H1 (cell line): ENCODE measurements at places on chromosomes 12 and 14. TPM values are rescaled to one million over a fixed set of nuclear protein-coding genes. Genes with fewer than 3 reads are reported as not detected.

GRCh38 chr14:64704743-64705380 is 638 bp downstream of the PLEKHG3 start:
- peak overlapping the region; percentile 48; the same call in 1 of the 2 replicates for H3K27ac ChIP-seq
- DNase-seq: no peak
- H3K27me3 ChIP-seq: no peaks in the 10 kb centered on the region
- no peaks in the 10 kb centered on the region for H3K36me3 ChIP-seq
- peak overlapping the region; percentile 66 for H3K4me3 ChIP-seq

GRCh38 chr12:31203261-31203660 is 122.7 kb downstream of the SINHCAF start:
- H3K36me3 ChIP-seq: no peaks in the 10 kb centered on the region
- no peaks in the 10 kb centered on the region for H3K27me3 ChIP-seq
- H3K4me1 ChIP-seq: peaks cover 12% of the 10 kb centered on the region; the same call in 1 of the 2 replicates

LRP1-AS gene
- total RNA-seq: not detected in 2 replicates

DNA sequence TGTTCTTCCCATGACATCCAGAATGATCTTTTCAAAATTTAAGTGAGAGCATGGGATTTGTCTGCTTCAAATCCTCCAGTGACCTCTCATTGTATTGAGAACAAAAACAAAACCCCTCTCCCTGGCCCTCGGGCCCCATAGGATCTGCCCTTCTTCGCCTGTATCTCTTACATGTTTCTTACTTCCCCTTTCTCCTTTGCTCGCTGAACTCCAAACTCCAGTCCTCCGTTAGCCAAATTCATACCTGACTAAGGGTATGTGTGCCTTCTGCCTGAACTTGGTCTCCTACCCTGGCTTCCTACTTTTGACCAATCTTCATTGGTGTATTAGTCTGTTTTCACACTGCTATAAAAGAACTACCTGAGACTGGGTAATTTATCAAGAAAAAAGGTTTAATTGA is 13.2 kb upstream of the TSPAN11 start:
- no peak for DNase-seq
- H3K27me3 ChIP-seq: no peaks in the 10 kb centered on the region
- no peak overlapping the region for H3K27ac ChIP-seq
- H3K4me1 ChIP-seq: no peaks in the 10 kb centered on the region
- H3K4me3 ChIP-seq: no peak overlapping the region

SYNDIG1L gene
- 3.0 and 3.5 TPM in 2 replicates for total RNA-seq

NFE2 gene
- total RNA-seq: 1.4 and 2.0 TPM in 2 replicates

CERS5 gene
- 58.5 and 69.2 TPM in 2 replicates for total RNA-seq

OR4K13 gene
- total RNA-seq: not detected in 2 replicates

GRCh38 chr14:88786715-88787114 is 6.0 kb downstream of the EML5 start:
- no peak for DNase-seq
- H3K36me3 ChIP-seq: 0 out of 2 replicates have a peak, but pooled peaks cover 4% of the 10 kb centered on the region
- no peak overlapping the region for H3K4me3 ChIP-seq
- H3K4me1 ChIP-seq: no peaks in the 10 kb centered on the region
- peaks cover 4% of the 10 kb centered on the region for H3K27me3 ChIP-seq
- no peak overlapping the region for H3K27ac ChIP-seq

KHNYN gene
- 22.1 and 22.3 TPM in 2 replicates for total RNA-seq

DNA sequence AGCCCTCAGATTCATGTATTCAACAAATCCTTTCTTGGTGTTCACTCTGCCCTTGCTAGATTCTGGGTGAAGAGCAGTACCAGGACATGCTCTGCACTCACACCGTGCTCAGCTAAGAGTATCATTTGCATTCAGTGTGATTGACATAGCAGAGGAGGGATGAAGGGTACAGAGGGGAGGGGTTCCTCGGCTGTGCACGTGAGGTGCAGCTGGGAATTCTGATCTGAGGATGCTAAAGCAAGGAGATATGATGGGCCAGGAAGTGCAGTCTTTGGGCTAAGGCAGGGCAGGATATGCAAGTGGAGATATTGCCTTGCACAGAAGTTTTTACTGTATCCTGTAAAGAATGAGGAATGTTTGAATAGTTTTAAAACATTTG is 108.6 kb downstream of the FGD4 start:
- H3K36me3 ChIP-seq: no peaks in the 10 kb centered on the region
- no peak overlapping the region for H3K27ac ChIP-seq
- no peak for DNase-seq
- no peaks in the 10 kb centered on the region for H3K27me3 ChIP-seq
- H3K4me1 ChIP-seq: peaks cover 5% of the 10 kb centered on the region; the same call in 1 of the 2 replicates

GNG2 gene
- 17.9 and 18.5 TPM in 2 replicates for total RNA-seq

CRIP2 gene
- total RNA-seq: 4.0 and 4.2 TPM in 2 replicates

IL26 gene
- not detected in 2 replicates for total RNA-seq

DNA sequence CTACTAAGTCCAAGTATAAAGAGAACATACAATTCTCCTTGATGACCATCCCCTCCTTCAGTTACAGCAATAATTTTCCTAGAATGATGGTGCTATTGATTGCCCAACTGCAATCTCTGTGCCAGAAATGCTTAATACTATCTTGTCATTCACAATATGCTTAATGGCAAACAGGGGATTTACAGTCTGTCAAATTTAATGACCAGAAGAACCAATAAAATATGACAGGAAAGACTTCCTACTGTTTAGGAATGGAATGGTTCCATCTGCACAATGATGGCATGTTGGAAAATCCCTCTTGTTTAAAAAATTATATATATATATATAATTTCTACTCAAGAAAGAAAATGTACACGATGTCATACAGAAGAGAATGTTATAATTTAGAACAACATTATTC is 623.2 kb downstream of the CCER1 start:
- H3K27me3 ChIP-seq: no peaks in the 10 kb centered on the region
- no peak for DNase-seq
- H3K4me1 ChIP-seq: no peaks in the 10 kb centered on the region
- no peaks in the 10 kb centered on the region for H3K36me3 ChIP-seq
- no peak overlapping the region for H3K27ac ChIP-seq

- no peak for DNase-seq
- no peak overlapping the region for H3K27ac ChIP-seq
- H3K36me3 ChIP-seq: no peaks in the 10 kb centered on the region
- no peaks in the 10 kb centered on the region; the same call in 1 of the 2 replicates for H3K27me3 ChIP-seq
- H3K4me1 ChIP-seq: no peaks in the 10 kb centered on the region
Measured at GRCh38 chr12:30880061-30880460, 46.5 kb upstream of the TSPAN11 start.

- H3K4me3 ChIP-seq: peak overlapping the region; percentile 57
- H3K27ac ChIP-seq: no peak overlapping the region
- H3K27me3 ChIP-seq: no peaks in the 10 kb centered on the region; the same call in 1 of the 2 replicates
- H3K36me3 ChIP-seq: no peaks in the 10 kb centered on the region
- no peaks in the 10 kb centered on the region for H3K4me1 ChIP-seq
Measured at GRCh38 chr12:116508145-116509121, 50.7 kb upstream of the MAP1LC3B2 start.

GRCh38 chr12:13957576-13957975 is 23.8 kb downstream of the GRIN2B start:
- H3K4me1 ChIP-seq: peaks cover 9% of the 10 kb centered on the region
- no peak overlapping the region for H3K4me3 ChIP-seq

GRCh38 chr12:25071366-25071765 is 122.5 kb upstream of the BCAT1 start:
- no peaks in the 10 kb centered on the region for H3K36me3 ChIP-seq
- no peaks in the 10 kb centered on the region for H3K4me1 ChIP-seq
- no peak overlapping the region for H3K4me3 ChIP-seq
- H3K27ac ChIP-seq: no peak overlapping the region
- DNase-seq: no peak

TSPAN19 gene
- not detected in 2 replicates for total RNA-seq

DNA sequence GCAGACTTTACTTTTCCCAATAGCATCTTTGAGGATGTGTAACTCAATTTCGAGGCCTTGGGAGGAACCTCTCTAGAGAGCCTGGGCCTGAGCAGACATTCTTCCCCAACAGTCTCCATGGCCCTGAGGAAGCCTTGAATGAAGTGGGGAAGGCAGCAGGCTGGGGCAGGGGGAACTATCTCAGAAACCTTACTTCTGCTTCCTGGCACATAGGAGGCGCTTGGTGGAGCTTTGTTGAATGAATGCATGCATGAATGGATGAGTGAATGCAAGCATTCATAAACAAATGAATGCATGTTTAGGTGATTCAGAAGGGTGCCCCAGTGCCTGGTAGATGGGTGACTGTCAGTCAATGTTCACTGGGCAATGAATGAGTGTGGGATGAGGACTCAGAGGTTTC is 58.3 kb downstream of the GALNT16 start:
- no peak overlapping the region for H3K4me3 ChIP-seq
- no peak overlapping the region for H3K27ac ChIP-seq
- peaks cover 2% of the 10 kb centered on the region for H3K4me1 ChIP-seq
- H3K27me3 ChIP-seq: no peaks in the 10 kb centered on the region

DNA sequence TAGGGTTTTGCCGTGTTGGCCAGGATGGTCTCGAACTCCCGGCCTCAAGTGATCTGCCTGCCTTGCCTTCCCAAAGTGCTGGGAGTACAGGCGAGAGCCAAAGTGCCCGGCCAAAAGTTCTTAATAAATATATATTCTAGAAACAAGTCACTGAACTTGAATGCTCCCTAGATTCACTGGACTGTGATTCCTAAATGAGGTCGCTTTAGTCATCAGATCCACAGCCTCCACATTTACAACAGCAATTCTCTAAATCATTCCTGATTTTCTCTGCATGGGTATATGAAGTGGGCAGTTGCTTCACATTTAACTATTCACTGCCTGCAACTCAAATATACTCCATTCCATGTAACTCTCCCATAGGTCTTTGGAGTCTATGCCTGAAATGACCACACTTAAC is 813.0 kb downstream of the GALC start:
- H3K4me3 ChIP-seq: no peak overlapping the region
- DNase-seq: no peak
- H3K4me1 ChIP-seq: no peaks in the 10 kb centered on the region
- no peaks in the 10 kb centered on the region for H3K36me3 ChIP-seq
- H3K27me3 ChIP-seq: no peaks in the 10 kb centered on the region
